Spleen (tissue), 13 donors: ENCODE measurements at places on chromosomes 12 and 14.

GRCh38 chr14:21672116-21672515, 1.5 kb downstream of the OR4E1 start:
- no peak for DNase-seq

DNA sequence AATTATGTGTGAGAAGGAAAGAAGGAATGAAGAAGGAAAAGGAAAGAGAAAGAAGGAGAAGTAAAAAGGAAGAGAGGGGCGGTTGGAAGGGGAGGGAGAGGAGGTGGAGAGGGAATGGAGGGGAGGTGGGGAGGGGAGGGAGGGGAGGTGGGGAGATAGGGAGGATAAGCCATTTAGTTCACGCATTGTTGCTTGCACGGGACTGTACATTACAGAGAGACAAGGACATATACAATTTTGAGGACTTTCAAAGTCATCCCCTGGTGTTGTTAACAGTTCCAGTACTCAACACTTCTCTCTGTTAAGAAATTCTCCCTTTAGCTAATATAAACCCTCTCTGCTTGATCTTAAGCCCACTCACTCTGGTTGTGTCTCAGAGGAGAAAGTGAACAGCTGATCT, 312.5 kb downstream of the GRIN2B start:
- DNase-seq: no peak

GRCh38 chr12:104569346-104570173, 112.8 kb downstream of the CHST11 start:
- peak; percentile 86 for DNase-seq

DNA sequence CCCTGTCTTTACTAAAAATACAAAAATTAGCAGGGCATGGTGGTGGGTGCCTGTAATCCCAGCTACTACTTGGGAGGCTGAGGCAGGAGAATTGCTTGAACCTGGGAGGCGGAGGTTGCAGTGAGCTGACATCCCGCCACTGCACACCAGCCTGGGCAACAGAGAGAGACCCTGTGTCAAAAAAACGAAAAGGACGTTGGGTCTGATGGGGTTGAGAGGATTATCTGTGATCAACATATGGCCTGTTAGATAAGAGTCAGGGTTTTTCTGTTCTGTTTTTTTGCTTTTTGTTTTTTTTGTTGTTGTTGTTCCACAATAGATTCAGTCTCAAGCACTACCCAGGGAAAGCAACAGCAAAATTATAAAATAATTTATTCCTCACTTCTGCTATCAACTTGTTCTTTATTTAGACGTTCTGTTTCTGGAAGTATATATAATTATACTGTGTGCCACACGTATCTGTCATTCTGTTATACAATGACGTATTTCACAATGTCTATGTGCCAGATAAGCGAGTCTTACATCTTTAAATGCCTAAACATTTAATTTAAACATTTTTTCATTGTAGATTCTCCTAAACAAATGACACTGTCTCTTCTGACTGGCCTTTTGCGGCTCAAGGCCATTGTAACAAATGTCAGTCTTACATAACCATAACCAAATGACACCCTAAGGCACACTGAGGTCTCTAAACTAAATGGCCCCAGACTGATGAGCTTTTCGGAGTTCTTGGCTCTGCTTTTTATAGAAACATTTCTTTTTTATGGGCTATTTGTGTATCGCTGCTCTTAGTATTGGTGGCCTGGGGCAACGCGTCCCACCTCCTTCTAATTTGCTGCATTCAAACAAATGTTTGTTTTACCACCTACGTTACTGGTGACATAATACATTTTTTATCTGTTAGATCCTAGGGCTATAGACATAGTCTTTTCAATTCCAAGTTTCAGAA, 7.2 kb upstream of the P2RX4 start:
- no peak for DNase-seq

DNA sequence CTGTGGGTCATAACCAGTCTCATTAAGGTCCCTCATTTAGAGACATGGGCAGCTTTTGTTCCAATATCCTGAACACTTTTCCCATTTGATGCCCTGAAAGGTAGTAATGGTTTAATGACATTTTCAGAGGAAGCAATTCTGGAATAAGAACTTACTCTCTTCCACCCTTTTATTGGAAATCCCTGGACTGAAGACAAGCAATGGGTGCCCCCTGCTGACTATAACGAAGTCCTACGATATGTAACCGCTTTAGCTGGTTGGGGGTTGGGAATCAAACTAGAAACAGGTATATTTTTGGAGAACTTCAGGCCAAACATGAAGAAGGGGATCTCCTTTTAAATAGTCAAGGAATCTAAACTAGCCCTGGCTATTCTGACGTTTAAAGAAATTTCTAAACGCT, 20.5 kb downstream of the SARNP start:
- no peak for DNase-seq

DNA sequence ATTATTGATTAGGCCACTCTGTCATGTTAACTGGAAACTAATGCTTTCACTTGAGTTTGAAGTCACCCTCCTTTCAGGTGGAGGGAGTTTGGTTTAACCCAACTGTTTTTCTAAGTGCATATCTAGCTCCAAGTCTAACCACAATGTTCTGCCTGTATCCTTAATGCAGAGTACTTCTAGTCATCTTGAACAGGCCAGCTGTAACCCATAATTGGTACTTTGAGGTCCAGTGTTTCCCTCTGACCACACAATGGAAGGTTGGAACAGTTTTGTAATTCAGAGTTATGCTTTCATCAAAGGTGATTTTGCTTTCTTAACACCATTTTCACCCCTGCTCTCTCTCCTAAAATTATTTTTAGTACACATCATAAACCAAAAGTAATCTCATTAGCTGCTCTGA, 237.2 kb upstream of the DCN start:
- DNase-seq: no peak

- DNase-seq: no peak
Measured at GRCh38 chr12:27335364-27336281, 3.0 kb downstream of the BMAL2 start.

DNA sequence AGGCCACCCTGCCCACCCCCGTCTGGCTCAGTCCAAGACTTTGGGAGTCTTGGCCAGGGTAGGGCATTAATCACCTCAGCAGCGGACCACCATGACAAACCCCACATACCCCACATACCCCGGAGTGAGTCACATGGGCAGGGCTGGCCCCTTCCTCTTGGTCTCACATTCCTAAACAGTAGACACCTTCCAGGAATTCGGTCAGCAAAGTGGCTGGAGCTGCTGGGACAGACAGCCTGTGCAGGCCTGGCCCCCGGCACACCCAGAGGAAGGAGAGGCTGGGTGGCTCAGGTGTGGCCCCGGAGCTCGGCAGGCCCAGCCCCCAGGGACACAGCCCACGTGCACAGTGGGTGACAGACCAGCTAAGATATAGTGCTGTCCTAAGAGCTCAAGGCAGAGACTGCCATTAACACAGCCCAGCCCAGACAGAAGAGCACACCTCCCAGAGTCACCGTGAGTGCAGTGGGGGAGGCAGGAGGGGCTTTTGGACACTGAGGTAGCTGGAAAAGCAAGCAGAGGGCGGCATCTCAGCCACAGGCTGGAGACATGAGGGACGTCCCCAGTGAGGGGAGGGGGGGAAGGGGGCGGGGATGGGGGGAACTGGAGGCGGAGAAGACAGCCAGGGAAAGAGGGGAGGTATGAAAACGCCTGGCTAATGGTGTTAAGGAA, 24.0 kb downstream of the CCDC85C start:
- DNase-seq: no peak

GRCh38 chr12:65074932-65075331, 46.2 kb downstream of the WIF1 start:
- DNase-seq: no peak

DNA sequence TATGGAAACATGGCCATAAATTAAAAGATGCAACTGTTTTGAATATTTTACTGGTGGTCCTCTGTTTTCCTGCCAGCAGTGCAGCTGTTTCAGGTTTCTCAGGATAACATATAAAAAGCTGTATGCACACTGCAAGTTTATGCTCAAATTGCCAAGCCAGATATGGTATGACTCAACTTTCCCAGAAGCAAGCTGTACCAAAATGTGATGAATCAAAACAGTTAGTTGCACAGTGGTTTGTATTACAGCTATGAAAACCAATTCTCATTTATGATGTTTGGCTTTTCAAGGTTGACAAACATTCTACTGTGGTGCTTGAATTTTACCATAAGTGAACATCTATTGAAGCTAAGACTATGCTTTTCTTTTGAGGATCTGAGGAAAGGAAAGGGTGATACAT, 15.5 kb downstream of the TRMT5 start:
- no peak for DNase-seq

GRCh38 chr12:104761091-104761490, 197.0 kb downstream of the SLC41A2 start:
- DNase-seq: no peak

DNA sequence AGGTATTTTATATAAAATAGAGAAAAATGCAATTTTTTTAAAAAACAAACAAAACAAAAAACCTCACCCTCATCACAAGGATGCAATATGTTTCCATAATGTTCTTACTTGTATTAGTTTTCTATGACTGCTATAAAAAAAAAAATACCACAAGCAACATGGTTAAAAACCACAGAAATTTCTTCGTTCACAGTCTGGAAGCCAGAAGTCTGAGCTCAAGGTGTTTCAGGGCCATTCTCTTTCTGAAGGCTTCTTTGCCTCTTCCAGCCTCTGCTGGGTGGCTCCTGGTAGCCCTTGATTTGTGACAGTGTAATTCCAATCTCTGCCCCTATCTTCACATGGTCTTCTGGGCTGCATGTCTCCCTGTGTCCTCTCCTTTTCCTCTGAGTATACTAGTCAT, 21.5 kb upstream of the SSTR1 start:
- no peak for DNase-seq

- DNase-seq: no peak
Measured at GRCh38 chr14:44113769-44114730, 393.0 kb downstream of the FSCB start.

- no peak for DNase-seq
Measured at GRCh38 chr14:56292970-56293369, 174.8 kb downstream of the PELI2 start.

DNA sequence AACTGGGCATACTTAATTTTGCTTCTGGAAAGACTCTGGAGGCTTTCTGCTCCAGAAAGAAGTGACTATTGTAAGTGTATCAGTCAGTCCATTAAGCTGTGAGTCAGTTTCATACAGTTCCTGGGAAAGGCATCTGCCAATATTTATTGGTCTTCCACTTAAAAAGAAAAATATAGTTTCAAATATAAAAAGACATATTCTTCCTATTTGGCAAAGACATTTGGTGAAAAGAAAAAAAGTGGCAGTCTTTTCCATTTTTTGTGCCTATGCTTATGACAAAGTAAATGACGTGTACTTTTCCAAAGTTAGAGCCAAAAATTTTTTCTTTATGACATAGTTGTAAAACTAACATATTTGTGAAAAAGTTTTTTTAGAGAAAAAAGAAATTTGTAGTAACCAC, 12.3 kb downstream of the TMEM30B start:
- DNase-seq: no peak

GRCh38 chr12:109513051-109513450, 35.6 kb downstream of the UBE3B start:
- DNase-seq: no peak

DNA sequence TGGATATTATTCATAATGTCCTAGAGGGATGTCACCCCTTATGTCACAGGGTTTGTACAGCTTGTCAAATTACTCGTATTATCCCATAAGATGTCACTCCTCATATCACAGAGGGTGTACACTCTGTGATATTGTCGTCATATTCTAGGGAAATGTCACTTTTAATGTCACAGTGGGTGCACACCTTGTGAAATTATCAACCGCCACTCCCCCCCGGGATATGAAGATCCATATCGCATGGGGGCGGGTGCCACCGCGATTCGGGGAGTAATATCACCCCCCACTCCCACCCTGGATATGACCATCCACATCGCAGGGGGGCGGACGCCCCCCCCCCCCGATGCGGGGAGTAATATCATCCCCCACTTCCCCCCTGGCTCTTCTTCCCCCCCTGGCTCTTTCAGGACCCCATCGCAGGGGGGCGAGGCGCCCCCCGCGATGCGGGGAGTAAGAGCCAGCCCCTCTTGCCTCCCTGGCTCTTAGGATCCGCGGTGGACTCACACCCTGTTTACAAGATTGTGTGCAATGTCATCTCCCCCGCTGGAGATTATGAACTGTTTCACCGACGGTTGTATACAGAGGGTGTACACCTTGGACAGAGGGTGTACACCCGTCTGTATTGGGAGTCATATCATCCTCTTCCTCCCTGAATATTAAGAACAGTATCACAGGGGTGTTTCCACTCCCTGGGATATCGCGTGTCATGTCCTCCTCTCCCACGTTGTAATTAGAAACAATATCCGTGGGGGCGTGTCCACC, 92.8 kb downstream of the FRMD6 start:
- DNase-seq: no peak

DNA sequence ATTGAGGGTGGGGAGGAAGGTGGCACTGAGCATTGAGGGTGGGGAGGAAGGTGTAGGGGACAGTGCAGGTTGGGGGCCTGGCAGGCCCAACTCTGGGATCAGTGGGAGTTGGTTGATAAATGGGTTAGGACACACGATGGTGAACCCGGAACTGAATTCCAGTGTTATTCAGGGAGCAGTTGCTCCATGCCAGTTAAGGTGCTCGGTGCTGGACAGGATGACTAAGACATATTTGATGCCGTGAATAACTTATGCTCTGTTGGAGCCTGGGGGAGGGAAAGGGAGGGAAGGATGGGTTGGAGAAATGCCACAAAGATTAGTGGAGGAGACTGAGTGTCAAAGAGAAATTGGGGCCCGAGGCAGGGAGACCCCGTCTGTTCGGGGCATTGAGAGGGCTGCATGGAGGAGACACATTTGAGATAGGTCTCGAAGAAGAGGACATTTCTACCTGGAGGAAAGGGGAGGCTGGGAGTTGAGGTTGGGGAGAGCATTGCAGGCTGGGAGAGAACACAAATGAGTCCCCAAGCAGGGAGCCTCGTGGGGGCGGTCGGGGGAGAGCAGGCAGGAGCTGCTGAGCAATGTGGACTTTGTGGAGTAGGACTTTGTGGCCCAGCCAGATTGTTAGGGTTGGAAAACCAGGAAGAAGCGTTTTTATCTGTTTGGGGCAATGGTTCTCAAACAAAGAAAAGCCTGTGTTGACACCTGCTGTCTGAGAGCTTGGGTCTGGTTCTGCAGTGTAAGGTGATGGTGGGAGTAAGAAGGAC, 65.3 kb downstream of the IQSEC3 start:
- no peak for DNase-seq

GRCh38 chr12:24482882-24483604, 465.9 kb downstream of the BCAT1 start:
- DNase-seq: no peak

DNA sequence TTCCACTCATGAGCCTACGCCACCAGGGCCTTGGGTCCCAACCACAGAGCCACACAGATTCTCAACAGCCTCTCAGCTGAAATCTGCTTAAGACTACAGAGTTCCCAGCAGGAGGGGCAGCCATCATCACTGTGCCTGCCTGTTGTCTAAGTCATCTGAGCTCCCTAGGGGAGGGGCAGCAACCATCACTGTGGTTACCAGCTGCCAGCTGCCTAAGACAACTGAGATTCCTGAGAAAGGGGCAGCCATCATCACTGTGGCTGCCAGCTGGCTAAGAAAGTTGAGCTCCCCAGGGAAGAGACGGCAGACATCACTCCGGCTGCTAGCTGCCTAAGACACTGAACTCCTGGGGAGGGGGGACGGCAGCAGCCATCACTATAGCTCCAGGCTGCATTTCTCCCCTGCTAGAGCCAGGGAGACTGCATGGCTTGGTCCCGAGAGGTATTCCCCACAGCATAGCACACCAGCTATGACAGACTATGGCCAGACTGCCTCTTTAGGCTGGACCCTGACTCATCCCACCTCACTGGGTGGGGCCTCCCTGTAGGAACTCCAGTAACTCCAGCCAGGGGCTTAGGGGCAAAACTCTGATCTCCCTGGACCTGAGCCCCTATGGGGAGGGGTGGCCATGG, 37.2 kb upstream of the C14orf132 start:
- no peak for DNase-seq

- DNase-seq: peak; percentile 29
Measured at GRCh38 chr14:43418324-43418723, 1088.8 kb downstream of the FSCB start.

- no peak for DNase-seq
Measured at GRCh38 chr12:45363903-45364302, 148.0 kb downstream of the ANO6 start.
